Endodermal cell (in vitro differentiated cells): ENCODE measurements at places on chromosomes 6 and 20. TPM values are rescaled to one million over a fixed set of nuclear protein-coding genes. Genes with fewer than 3 reads are reported as not detected.
A peak's percentile ranks its signal among the peaks of the same experiment; 100 is the strongest.

GRCh38 chr6:18218233-18218632 lies 46.1 kb downstream of the DEK start:
- no peaks in the 10 kb centered on the region for H3K4me1 ChIP-seq
- H3K27ac ChIP-seq = no peak overlapping the region
- H3K4me3 ChIP-seq = no peak overlapping the region
- peaks cover 34% of the 10 kb centered on the region for H3K36me3 ChIP-seq
- DNase-seq = no peak
- no peaks in the 10 kb centered on the region for H3K27me3 ChIP-seq

DNA sequence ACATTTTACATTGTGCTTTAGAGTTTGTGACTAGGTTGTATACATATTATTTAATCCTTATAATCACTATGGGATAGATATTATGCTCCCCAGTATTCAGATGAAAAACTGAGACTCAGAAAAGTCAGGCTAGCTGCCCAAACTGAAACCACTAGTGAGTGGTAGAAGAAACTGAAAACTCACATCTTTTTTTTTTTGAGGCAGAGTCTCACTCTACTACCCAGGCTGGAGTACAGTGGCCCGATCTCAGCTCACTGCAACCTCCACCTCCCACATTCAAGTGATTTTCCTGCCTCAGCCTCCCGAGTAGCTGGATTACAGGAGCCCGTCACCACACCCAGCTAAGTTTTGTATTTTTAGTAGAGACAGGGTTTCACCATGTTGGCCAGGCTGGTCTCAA lies 22.2 kb downstream of the RNF24 start:
- no peak for DNase-seq
- H3K27ac ChIP-seq = no peak overlapping the region
- H3K27me3 ChIP-seq = no peaks in the 10 kb centered on the region
- H3K4me1 ChIP-seq = no peaks in the 10 kb centered on the region
- peaks cover 10% of the 10 kb centered on the region for H3K36me3 ChIP-seq

DNA sequence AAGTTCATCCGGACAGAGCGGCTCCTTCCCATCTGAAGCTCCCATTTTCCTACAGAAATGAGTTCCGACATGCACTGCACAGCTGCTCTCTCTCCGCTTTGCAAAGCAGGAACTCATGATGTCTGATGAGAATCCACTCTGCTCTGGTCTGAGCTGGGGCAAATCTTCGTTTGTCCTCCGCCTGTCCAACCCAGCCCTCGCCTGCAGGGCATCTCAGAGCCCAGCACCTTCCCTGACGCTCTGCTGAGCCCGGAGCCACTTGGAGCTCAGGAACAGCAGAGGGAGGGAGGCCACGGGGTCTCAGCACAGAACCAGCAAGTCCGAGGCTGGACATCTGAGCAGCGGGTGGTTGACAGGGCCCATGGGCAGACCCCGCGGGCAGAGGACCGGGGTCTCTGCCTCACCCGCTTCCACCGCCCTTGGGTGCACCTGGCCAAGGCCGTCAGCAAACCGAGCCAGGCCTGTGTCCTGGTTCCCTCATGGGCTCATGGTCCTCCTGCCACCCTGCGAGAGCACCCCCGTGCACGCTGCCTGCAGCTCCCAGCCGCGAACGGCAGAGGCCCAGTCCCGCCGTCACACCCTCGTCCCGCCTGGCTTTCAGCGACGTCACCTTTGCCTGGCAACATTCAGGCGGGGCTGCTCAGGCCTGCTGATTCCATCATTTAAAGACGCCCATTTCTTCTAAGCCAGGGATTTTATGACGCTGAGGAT lies 78.5 kb upstream of the BHLHE23 start:
- H3K4me1 ChIP-seq = no peaks in the 10 kb centered on the region
- no peaks in the 10 kb centered on the region for H3K36me3 ChIP-seq
- no peaks in the 10 kb centered on the region for H3K27me3 ChIP-seq
- no peak for DNase-seq

DNA sequence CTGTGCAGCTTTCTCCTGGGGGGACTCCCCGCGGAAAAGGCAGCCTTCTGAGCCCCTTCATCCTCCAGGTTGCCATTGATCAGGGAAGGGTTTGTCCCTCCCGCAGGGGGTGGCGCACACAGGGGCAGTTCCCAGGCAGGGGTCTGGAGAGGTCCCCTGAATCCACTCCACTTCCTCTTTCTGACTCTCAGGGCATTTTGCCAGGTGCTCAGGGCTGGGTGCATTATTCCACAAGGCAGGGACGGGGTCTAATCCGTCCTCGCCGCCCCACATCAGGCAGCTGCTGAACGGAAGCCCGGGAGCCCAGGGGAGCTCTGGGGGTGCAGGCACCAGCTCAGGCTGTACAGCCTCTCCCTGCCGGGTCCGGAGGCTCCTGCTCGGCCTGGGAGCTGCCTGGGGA lies 180.9 kb downstream of the TTLL2 start:
- H3K4me3 ChIP-seq = no peak overlapping the region
- no peaks in the 10 kb centered on the region for H3K27me3 ChIP-seq
- no peak for DNase-seq
- no peak overlapping the region for H3K27ac ChIP-seq
- no peaks in the 10 kb centered on the region for H3K4me1 ChIP-seq

DNA sequence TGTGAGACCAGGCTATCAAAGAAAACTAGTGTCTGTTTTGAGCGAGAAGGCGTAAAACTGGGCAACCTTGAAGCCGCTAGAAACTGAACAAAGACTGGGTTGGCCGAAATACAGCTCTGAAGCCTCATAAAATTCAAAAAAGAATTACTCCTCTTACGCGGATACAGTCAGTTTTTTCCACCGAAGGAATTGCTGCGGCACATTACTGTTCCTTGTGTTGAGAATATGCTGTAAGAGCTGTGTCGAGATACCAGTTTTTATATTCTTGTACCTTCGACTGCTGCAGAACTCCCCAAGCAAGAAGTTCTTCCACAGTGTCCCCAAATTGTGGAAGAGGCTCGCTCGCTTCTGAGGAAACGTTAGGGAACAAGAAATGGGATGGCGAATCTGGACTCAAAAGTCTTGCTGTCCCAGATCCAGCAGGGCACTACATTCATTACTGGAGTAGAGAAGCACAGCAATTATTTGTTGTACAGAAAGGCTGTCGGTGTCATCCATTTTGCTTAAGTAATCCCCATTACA lies 523 bp upstream of the COX7A2 start:
- peak; percentile 59 for DNase-seq
- peaks cover 25% of the 10 kb centered on the region for H3K36me3 ChIP-seq
- peak overlapping the region; percentile 99 for H3K4me3 ChIP-seq
- H3K4me1 ChIP-seq = no peaks in the 10 kb centered on the region

DNA sequence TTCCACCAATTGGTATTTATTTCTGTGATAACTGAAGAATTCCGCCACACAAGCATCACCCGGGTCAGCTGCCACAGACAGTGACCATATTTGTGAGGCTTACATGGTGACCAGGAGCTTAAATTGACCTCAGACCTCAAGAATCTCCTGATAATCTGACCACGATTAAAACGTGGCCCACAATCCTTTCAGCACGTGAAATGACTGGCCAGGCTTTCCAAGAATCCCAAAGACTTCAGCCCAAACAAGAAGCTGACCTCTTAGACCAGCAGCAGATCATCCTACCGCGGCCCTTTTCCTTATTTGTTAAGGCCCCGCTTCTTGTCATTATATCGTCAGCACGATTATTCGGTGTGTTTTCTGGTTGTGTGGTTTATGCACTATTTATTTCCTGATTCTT lies 45.6 kb upstream of the CD93 start:
- H3K4me3 ChIP-seq = no peak overlapping the region
- peaks cover 4% of the 10 kb centered on the region for H3K4me1 ChIP-seq
- H3K27me3 ChIP-seq = no peaks in the 10 kb centered on the region
- no peak overlapping the region for H3K27ac ChIP-seq
- DNase-seq = no peak
- no peaks in the 10 kb centered on the region for H3K36me3 ChIP-seq

The CD40 gene
- 12.1 to 21.3 TPM (median 16.4 TPM) in 3 replicates for total RNA-seq

The CCN6 gene
- total RNA-seq = not detected in 3 replicates

The GRIK2 gene
- 4.5 and 4.7 TPM in 2 replicates for total RNA-seq

The ZNF334 gene
- 17.9 and 21.1 TPM in 2 replicates for total RNA-seq
